NCI-H1436 treated with DMSO at 0.1 percent for 48 hours (cell line): ENCODE measurements at places on chromosomes 16 and 17.

DNA sequence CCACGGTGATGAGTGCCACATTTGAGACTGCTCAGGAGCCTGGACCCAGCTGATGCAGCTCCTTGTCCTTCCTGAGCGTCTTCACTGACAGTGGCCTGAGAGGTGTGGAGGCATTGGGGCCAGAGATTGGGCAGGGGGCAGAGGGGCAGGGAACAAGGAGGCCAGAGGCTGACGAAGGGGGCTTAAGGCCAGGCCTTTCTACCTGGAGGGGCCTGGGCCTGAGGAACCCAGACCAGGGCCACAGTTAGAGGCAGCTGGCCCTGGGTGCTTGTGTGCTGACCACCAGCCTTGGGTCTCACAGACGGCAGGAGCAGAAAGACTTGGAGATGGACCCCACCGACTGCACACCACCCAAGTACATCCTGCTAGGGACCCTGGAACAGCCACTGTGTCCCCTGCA, 168.2 kb upstream of the ZNF267 start:
- no peak for DNase-seq

GRCh38 chr17:49514071-49514721, 19.1 kb downstream of the NGFR start:
- DNase-seq: no peak

DNA sequence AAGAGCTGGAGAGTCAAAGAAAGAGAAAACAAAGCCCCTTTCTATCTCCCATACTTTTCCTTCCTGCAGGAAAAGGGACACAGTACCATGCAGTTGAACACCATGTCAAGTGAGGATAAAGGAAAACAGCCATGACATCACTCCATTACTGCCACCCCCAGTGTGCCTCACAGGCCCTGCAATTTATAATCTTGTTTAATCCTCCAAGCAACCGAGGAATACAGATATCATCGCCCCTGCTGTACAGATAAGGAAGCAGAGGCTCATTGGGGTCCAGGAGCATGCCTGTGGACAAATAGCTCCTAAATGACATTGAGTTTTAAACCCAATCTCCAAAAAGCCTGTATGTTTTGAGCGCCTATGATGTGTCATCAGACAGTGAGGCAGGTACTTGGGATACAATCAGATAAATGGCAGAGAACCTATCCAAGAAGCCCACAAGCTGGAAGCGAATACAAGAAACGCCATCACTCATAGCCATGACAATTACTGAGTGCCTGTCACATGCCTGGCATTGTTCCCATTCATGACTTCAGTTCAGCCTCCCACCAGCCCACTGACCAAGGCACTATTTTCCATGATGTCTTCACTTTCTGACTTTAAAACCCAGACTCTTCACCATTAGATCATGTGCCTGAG, 45.5 kb downstream of the CPPED1 start:
- DNase-seq: no peak

DNA sequence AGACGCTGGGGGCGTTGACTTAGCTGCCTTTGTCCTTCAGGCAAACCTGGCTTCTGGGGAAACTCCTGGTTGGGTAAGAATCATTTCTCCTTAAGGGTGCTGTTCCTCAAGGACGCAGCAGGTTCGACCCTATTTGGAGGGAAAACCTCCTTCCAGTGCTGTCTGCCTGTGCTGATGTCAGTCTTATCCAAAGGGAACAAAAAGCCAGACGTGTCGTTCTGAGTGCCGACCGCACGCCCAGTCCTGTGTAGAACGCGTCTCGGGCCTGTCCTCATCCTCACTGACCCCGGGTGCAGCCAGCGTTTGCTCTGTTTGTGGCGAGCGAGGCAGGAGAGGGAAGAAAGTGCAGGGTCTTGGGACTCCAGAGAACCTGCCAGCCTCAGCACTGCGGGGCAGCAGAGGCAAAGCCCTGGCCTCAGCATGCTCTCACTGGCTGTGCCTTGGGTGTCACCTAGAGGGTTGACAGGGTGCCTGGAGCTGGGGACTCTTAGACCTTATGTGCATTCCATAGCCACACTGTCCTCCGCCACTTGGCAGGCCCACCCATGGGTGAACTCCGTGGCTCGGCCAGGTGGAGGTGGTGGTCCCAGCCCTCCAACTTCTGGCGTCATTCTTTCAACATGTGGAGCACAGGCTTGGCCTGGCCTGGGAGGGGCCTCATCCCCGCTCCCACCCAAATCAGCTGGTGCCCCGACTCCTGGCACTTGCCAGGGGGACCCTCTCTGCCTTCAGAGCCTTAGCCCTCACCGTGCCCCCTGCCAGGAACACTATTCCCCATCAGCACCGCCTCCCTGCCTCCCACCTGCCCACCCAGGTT, 6.0 kb downstream of the SNN start:
- no peak for DNase-seq

- DNase-seq: no peak
Measured at GRCh38 chr16:48608871-48609651, 919 bp downstream of the N4BP1 start.

DNA sequence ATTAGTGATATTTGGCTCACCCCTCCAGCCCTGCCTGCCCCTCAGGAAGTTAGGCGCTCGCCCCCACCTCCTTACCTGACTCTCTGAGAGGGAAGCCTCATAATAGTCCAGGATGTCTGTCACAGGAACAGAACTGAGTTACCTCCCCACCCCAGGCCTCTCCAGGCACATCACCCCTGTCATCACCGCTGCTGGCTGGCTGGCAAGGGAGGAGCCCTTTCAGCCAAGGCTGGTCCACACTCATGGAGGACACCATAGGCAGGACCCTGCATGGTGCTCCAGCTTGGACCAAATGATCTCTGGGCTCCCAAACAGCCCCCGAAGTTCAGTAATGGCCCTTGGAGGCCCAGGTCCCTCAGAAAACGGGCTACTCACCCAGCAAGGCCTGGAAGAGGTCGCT, 1.5 kb downstream of the DLG4 start:
- DNase-seq: no peak

DNA sequence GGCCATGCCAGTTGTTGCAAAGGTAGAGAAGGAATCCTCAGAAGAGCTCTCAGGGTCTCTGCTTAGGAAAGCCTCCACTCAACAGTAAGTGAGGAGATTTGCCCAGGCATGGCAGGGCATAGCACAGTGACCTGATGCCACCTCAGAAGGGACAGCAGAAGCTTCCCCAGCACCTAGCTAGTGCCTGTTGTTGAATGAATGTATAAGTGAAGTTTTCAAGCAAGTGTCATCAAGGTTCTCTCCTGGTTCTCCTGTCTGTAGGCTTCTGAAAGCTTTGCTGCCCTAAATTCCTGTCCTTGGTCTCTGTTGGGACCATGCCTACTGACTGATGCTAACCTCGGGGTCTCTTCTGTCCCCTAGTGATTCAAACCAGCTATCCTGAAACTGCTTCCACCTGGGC, 114.9 kb upstream of the TBX2 start:
- DNase-seq: no peak

DNA sequence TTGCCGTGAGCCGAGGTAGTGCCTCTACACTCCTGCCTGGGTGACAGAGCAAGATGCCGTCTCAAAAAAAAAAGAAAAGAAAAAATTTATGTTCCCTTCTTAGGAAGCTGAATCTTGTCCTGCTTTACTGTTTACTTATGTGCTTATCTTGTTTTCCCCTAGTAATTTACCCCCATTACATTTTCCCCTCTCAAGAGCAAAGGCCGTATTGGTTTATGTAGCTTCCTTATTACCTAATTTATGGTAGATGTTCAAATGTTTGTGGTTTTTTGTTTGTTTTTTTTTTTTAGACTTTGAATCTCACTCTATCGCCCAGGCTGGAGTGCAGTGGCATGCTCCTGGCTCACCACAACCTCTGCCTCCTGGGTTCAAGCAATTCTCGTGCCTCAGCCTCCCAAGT, 10.3 kb upstream of the SLC52A1 start:
- DNase-seq: no peak

- no peak for DNase-seq
Measured at GRCh38 chr17:81837641-81838040, 2.8 kb upstream of the PPP1R27 start.

GRCh38 chr17:77555741-77556291, 402.7 kb upstream of the TNRC6C start:
- peak; percentile 36 for DNase-seq

DNA sequence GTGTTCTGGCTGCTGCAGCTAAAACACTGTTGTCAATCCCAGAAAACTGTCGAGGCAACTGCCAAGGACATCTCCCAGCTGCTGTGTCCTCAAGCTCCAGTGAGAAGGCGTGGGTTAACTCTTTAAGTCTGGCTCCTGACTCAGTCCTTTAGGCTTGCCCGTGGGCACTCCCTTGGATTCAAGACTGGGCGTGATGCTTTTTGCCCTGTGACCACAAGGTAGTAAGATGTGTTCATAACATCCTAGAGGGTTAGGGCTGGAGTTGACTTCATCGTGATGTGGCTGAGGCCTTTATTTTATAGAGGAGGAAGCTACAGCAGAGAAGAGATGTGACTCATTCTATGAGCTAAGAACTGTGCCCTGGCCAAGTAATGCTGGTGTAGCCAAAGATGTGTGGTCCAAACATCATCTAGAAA, 50.9 kb upstream of the TEKT3 start:
- DNase-seq: no peak

DNA sequence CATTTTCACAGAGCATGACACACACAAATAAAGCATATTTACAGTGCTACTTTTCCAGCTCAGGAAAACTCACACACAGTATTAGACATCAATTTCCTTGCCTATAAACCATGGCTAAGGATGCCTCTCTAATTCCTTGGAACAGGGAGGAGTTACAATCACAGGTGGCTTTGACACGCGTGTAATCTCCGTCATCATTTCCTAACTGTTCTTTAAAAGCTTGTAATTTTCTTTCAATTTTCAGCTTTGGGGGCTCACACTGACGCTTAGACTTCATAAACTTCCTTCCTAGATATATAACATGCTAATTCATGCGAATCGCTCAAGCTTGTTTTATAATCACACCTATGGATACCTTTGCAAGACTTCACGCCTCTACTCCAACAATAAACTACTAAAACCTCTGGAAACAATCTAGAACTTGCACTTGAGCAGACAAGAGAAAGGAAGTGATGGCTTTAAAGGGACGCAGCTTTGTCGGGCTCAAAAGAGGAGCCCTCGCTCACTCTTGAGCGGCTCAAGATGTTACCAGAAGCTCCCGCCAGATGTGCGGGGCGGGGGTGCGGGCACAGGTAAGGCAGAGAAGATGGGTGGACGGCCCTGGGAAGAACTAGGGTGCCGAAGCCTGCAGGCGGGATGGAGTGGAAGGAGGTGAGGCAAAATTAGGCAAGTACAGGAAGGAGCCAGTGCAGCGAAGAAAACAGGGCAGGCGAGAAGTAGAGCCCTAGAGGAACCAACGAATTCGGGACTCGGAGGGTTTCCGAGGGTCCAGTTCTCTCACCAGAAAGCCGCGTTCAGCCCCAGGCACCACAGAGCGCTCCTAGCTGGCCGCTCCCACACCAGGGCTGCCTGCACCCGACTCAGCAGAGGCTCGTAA, 631 bp downstream of the RETREG3 start:
- DNase-seq: no peak

DNA sequence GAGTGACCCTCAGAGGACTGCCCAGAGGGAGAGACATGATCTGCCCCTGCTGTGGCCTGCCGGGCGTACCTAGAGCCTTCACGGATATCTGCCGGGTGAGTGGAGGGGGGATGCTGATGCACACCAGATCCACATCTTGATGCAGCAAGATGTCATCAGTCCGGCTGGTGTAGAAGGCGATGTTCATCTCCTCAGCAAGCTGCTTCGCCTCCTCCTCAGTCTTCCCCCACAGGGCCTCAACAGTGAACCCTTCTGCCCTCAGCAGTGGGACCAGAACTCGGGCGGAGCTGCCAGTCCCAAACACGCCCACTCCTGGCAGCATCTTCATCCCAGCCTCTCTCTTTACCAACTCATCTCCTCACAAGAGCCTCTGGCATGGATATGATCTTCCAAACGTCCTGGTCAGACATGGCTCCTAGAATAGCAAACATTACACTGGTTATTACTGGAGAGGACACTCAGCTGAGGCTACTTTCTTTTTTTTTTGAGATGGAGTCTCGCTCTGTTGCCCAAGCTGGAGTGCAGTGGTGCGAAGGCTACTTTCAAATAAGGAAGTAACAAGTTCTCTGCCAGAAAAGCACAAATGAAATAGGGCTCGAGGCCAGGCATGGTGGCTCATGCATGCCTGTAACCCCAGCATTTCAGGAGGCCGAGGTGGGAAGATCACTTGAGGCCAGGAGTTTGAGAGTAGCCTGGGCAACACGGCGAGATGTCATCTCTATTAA, 18.9 kb downstream of the C16orf86 start:
- no peak for DNase-seq

DNA sequence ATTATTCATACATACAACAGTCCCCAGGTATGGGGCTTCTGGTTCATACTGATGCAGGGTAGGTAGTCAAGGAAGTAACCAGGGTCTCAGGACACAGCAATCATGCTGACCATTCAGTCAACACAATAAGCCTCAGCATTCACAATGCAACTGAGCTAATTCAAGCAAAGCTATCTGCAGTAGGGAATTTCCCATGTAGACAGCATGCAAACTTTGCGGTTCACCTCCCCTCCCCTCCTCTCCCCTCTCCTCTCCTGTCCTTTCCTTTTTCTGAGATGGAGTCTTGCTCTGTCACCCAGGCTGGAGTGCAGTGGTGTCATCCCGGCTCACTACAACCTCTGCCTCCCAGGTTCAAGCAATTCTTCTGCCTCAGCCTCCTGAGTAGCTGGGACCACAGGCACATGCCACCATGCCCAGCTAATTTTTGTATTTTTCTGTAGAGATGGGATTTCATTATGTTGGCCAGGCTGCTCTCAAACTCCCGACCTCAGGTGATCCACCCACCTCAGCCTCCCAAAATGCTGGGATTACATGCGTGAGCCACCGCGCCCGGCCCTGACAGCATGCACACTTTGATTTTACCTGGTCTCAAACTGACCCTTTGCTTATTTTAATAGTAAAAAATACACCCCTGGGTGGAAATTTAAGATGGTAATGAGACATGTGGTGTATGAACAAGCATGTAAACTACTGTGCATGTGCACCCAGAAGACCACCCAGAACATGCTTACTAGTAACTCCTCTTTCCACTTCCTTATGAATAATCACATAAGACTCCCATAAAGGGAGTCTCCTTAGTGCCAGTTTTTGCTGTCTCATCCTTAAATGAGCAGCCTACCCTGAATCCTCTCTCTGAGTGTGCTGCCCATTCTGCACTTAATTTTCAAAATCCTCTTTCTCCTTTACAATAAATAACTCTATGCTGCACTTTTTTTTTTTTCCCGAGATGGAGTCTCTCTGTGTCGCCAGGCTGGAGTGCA, 9.3 kb upstream of the RNF135 start:
- no peak for DNase-seq

GRCh38 chr17:61116577-61116976, 283.1 kb upstream of the TBX2 start:
- DNase-seq: no peak
